ENCODE measurements at places on chromosomes 6 and 20.

DNA sequence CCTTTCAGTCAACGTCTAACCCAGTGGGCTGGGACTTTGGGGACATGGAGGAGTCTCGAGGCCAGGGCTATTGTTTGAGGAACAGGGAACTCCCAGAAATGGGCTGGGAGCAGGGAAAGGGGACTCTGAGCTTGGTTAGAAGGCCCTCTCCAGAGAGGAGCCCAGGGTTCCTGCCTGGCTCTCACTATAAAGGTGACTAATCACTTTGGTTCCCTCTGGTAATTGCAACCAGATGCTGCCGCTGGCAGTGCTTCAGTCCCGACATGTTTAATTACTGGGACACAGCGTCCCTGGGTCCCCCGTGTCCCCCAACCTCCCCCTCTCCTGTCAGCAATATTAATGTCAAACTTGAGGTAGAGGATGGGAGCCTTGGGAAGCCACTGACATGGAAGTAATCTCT is 5.0 kb upstream of the GDF5 start:
- DNase-seq: no peak

DNA sequence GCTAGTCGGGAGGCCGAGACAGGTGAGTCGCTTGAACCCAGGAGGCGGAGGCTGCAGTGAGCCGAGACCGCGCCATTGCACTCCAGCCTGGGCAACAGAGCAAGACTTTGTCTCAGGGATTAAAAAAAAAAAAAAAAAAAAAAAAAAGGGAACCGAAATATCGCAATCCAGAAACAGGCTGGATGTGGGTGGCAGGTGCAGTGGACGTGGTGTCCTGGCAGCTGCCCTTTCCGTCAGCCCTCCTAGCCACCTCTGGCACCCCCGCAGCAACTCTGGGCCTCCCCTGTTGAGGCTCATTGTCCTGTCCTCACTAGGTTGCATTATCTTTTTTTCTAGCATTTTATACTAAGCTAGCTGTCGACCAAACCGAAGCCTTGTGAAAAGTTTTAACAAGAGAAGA is 113.5 kb downstream of the DTNBP1 start:
- peak; percentile 30 for DNase-seq

GRCh38 chr20:53672484-53673129 is 79.0 kb upstream of the ZNF217 start:
- DNase-seq: no peak

GRCh38 chr20:60046011-60046413 is 87.8 kb downstream of the CDH26 start:
- DNase-seq: peak; percentile 97

DNA sequence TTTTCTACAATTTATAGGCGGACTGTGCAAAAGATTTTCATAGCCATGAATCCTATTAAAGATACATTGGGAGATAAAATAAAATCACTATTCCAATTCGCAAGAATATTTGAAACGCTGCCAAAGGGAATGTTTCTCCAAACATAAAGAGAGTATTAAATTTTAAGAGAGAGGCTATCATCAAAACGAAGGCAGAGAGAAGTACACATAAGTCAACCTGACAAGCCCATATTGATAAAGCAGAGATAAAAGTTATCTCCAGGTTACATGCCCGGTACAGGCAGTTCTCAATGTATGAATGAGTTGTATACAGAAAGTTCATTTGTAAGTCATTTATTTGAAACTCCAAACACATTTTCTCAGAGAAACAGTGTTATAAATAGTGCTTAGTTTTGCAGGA is 193.1 kb downstream of the ATXN1 start:
- no peak for DNase-seq

- DNase-seq: no peak
Measured at GRCh38 chr20:20712004-20712473, 405 bp downstream of the RALGAPA2 start.

GRCh38 chr6:131523988-131524673 is 48.9 kb upstream of the ARG1 start:
- no peak for DNase-seq

DNA sequence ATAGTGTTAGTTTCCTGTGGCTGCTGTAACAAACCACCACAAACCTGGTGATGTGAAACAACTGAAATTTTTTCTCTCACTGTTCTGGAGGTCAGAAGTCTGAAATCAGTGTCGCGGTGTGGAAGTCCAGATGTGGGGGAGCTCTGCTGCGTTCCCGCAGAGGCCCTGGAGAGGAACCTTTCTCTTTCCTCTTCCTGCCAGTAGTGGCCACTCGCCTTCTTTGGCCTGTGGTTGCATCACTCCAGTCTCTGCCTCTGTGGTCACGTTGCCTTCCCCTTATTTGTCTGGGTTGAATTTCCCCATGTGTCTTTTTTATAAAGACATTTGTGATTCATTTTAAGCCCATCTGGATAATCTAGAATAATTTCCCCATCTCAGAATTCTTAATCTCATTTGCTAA is 295.5 kb upstream of the FLRT3 start:
- DNase-seq: no peak

DNA sequence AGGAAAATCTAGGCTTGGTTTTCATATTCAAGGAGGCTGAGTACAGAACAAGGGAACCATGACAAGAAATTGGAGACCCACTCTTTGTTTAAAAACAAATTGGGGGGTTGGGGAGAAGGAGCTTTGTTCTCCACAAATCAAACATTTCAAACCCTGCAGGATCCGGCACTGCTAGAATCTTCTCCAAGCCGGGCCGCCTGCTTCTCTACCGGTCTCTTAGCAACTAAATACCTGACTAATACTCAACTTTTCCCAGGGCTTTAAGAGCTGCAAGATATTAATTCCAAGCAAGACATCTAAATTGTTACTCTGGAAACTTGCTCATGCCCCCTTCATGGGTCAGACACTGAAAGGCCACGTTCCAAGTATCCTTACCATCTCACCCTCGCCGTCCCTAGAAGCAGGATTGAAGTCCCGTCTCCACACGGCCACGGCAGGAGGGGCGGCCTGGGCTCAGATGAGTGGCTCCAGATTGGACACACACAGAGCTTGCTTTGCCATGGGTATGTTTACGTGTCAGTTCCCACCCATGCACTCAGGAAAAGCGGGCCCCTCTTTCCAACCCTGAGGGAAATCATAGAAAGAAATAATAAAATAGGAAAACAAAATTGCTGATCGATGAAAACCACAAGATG is 126.4 kb upstream of the CDH4 start:
- DNase-seq: no peak
